ENCODE measurements at places on chromosomes 7 and 10.

DNA sequence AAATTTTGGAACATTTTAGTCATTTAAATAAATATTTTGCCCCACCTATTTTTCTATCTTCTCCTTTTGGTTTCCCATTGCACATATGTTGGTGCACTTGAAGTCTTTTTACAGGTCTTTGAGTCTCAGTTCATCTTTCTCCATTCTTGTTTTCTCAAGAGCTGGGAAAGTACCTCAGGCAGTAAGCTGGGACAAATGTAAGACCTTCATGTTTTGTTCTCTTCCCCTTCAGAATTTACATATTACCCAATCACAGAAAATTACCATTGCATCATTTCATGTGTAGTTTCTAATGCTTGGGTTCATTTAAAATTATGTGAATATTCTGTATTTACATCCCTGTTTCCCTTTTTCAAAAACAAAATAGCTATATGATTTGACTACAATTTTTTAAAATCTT lies 1150.0 kb upstream of the POT1 start:
- DNase-seq, result no peak

- DNase-seq, result peak; percentile 27
Measured at GRCh38 chr7:53485354-53485753, 449.9 kb downstream of the POM121L12 start.

- no peak for DNase-seq
Measured at GRCh38 chr7:129746857-129747529, 135.5 kb downstream of the NRF1 start.

DNA sequence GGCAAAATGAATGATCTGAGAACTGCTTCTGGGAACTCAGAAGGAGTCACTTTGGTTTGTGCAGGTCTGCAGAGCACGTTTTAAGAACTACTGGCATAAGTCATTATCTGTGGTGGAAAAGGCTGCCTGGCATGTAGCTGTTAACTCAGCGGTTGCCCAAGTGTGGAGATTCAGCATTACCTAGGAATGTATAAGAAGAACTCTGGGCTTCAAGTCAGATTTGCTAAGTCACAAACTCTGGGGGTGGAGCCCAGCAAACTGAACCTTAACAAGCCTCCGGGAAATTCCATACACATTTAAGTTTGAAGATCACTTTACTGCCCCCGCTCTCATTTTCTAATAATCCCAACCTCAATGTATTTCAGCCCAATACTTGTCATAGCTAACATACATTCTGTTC lies 31.1 kb downstream of the PLXDC2 start:
- DNase-seq, result no peak

DNA sequence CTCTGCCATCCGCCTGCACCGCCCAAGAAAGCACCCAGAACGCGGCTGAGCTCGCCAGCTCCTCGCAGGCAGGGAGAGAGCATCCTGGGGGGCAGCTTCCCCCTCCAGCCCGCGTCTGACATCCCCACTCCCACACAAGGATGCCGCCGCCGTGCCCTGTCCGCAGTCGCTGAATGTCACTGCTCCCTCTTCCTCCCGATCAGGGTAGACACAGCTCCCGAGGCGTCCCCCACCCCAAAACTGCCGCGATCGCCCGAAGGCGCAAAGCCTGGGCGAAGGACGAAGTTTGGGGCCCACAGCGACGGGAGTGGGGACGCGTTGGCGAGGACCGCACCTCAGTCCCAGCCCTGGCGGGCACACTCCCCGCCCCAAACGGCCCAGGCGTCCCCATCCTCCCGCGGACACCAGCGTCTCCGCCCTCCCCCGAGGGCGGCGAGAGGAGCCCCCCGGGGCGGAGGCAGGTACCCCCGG lies 1.5 kb upstream of the KAT6B start:
- DNase-seq, result no peak

DNA sequence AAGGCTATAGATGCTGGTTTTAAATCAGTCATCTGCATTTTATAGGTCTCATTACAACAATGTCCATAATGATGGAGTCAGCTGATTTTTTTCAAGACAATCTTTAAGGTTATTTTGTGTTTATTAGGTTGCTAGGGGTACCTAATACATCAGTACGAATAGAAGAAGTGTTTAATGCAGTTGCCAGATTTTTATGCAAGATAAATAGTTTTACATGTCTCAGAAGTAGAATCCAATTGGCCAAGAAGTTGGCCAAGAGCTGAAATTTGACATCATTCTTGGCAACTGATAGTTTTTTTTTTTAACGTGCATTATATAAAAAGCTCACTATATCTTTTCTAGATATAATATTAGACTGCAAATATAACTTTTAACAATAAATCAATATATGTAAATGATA lies 208.5 kb downstream of the TRIL start:
- DNase-seq, result no peak

DNA sequence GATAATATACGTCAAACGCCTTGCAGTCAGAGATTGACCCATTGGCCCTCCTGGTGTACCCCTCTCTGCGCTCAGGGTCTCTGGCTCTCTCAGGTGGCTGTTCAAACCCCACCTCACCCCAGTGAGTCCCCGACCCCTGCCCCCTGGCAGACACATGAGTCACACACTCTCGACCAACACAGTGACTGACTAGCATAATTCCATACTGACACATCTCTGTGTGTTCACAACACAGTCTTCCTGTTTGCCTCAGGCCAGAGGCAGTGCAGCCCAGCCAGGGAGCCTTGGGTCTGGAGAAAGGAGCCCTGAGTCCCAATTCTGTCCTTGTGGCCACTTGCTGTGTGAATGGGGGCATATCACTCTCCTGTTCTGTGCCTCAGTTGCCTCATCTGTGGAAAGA lies 40.1 kb downstream of the PALD1 start:
- DNase-seq, result no peak

DNA sequence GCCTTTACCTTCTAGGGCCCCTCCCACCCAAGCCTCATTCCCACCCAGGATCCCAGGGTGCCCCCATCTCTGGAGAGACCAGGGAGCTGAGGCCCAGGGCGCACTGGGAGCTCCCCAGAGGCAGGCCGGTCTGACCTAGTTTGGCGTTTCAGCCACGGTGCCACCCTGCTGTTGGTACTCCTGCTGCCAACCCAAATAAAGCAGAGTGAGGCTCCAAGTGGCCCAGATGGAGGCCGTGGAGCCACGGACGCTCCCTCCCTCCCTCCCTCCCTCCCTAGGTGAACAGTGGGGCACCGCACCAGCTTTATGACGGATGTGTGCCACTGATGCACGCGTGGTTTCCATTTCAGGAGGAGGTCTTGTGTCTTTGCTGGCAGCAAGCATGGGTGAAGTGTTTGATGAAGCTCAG lies 1.8 kb downstream of the INPP5A start:
- DNase-seq, result no peak

DNA sequence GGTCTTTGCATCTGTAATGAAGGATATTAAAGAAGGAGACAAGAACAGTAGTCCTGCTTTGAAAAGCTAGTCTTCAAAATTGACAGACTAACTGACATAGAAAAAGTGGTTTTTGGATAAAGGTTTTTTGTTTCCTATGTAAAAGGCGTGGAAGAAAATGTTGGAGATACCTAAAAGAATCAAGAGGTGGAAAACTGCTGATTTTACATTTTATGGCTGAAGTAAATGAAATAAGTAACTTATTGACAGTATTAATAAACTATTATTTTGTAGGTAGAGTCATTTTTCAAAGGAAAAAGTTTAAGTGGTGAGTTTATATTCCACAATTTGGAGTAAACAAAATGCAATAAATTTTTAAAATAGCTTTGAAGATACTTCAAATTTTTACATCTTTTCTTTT lies 12.6 kb upstream of the HELLS start:
- no peak for DNase-seq

- no peak for DNase-seq
Measured at GRCh38 chr7:73770860-73771670, 995 bp upstream of the CLDN3 start.

- no peak for DNase-seq
Measured at GRCh38 chr7:99031496-99031895, 112.4 kb downstream of the SMURF1 start.
